Muscle of leg (tissue), 16 donors: ENCODE measurements at places on chromosomes 3 and 15. TPM values are rescaled to one million over a fixed set of nuclear protein-coding genes. Genes with fewer than 3 reads are reported as not detected.

Gene ISLR
- total RNA-seq, result 82.3 TPM

Gene PLA1A
- total RNA-seq, result 0.09 TPM

Gene RGMA
- total RNA-seq, result 16.4 TPM

Gene KCNAB1
- 4.3 TPM for total RNA-seq

Gene FBXL22
- total RNA-seq, result 16.0 TPM

DNA sequence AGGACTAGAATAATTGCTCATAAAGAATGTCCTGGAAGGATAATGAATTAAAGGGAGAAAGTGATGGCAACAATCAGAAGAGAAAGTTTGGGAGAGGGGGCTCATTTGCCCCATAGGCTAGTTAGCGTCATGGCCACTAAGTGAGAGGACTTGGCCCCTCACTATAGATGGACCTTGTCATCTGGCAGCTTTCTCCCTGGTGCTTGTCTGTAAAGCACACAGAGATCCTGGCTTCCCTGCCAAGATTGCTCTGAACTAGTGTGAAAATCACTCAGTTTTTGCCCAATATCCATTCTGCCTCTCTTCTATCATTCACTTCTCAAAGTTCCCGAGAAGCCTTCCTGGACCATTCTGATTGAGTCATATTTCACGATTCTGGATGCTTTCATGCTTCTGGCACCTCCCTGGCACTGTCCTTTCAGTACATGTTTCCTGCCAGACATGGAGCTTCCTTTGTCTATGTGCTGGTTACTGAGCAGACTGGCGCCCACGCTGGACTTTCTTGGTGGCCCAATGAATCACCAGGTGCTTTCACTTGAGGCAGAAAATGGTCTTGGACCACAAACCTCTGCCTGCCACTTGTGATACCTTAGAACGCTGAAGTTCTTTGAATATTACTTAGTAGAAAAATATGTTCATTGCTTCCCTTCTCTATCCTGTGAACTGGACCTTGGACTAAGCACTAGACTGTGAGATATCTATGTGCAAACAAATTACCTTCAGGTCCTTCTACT lies 709.6 kb upstream of the CFAP20DC start:
- DNase-seq, result no peak

DNA sequence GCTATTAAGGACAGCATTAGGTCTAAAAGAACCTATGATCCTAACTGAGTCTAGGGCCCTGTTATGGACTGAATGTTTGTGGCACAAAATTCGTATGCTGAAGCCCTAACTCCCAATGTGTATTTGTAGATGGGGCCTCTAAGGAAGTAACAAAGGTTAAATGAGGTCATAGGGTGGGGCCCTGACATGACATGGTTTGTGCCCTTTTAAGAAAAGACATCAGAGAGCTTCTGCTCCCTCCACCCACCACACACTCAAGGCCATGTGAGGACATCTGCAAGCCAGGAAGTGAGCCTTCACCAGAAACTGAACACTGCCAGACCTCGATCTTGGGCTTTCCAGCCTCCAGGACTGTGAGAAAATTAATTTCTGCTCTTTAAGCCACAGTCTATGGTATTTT lies 49.2 kb downstream of the PHC3 start:
- DNase-seq, result no peak

DNA sequence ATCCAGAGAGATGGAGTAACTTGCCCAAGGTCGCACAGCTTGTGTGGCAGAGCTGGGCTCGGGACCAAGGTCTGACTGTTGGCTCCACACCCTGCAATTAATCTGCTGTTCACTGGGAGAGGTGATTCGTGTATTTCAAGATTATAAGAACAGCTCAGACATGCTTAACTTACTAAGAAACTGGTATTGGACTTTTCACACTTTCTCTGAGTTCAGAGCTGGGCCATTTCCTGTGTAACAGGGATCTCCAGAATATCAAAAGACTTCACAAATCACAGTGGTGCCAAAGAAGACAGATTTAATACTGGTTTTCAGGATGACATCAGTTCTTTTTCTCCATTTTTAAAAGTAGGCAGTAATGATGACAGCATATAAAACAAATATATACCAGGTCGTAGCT lies 156.8 kb upstream of the UBE2E1 start:
- DNase-seq, result no peak

DNA sequence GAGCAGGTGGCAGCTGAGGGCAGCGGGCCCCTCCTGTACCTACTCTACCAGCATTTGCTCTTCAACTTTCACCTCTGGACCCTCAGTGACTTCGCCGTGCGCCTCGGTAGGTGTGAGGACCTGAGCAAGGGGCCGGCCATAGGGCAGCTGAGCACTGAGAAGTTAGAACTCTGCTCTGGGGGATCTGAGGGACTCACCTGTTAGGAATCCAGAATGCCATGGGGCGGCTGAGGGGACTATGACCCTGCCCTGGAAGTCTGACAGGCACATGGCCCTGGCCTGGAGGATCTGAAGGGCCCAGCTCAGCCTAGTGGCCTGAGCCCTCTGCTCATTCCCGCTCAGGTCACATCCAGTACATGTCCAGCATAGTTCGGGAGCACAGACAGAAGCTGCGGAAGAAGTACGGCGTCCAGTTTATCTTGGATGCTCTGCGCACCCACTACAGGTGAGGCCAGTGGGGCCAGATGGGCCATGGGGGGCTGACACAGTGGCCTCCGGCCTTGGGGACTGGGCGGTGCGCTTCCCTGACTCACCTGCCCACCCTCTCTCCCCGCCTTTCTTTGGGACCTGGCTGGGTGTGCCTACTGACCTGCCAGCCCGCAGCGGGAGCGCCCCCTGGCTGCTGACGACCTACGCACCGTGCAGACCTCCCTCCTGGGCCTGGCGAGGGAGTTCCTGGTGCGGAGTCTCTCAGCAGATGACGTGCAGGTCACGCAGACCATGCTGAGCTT lies 18.8 kb downstream of the NBEAL2 start:
- DNase-seq, result no peak

DNA sequence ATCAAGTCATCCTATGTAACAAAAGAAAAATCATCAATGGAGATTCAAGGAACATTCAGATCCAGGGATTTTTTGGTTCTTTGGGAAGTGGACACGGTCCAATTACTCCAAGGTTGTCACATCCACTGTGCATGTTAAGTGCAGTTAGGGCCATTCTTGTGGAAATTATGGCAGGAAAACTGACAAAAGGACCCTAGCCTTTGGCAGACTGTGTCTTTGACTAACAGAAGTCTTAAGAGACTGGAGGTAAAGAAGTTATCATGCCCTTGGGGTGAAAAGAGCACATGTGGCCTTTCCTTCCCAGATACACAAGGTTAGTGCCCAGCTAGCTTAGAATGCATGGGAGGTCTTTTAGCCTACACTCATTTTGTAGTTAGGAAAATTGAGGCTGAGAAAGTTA lies 74.9 kb downstream of the MB21D2 start:
- DNase-seq, result no peak
